Stimulated activated CD8-positive, alpha-beta memory T cell treated with anti-CD3 and anti-CD28 coated beads, Interleukin-2, amount 100 ng/mL, for 1 hour (primary cell): ENCODE measurements at places on chromosomes 7 and 10.

GRCh38 chr7:135736586-135737305 is 8.8 kb upstream of the SLC13A4 start:
- DNase-seq: no peak

DNA sequence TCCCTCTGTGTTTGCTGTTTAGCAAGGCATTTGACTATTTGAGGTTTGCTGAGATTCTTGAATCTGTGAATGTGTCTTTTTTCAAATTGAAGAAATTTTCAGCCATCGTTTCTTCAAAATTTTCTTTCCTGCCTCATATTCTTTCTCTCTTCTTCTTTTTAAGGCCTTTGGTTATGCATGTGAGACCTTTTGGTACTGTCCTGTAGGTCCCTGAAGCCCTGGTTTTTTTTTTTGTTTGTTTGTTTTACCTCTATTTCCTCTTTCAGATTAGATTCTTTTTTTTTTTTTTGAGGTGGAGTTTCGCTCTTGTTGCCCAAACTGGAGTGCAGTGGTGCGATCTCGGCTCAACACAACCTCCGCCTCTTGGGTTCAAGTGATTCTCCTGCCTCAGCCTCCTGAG is 45.3 kb downstream of the MLLT10 start:
- DNase-seq: no peak

GRCh38 chr7:571718-572415 is 52.2 kb upstream of the PDGFA start:
- DNase-seq: no peak

DNA sequence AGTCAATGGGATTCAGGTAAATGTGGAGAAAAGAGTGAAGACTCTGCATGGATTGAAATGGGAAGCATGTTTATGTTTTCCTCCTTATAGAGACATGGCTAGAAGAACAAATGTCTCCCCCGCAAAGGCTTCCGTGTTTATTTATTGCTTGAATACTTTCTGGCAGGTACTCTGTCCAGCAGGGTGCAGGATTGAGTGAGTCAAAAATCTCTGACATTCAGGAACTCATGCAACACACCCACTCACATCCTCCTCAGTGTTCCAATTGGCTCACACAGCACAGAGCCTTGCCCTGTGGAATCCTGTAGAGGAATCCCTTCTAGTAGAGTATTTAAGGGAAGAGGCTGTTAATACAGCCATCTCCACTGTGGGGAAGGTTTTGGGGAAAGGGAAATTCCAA is 290.3 kb upstream of the VWC2 start:
- DNase-seq: no peak

DNA sequence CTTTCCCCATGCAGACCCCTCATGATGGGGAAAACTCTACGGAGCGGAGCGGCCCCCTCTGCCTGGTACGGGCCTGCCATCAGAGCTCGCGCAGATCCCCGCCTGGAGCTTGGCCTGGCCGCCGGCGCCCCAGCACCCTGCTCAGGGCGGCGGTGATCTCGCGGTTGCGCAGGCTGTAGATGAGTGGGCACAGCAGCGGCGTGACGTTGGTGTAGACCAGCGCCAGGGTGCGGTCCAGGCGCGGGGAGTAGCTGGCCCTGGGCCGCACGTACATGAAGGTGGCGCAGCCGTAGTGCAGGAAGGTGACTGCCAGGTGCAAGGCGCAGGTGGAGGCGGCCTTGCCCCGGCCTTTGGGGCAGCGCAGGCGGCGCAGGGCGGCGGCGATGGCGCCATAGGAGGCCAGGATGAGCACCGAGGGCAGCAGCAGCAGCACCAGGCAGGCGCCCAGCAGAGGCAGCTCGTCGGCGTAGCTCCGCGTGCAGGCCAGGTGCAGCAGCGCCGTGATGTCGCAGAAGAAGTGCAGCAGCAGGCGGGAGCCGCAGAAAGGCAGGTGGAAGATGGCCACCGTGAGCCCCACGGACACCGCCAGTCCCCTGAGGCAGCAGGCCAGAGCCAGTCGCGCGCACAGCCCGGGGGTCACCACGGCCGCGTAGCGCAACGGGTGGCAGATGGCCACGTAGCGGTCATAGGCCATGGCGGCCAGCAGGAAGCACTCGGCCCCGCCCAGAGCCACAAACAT is 33.4 kb downstream of the TAS2R41 start:
- no peak for DNase-seq

DNA sequence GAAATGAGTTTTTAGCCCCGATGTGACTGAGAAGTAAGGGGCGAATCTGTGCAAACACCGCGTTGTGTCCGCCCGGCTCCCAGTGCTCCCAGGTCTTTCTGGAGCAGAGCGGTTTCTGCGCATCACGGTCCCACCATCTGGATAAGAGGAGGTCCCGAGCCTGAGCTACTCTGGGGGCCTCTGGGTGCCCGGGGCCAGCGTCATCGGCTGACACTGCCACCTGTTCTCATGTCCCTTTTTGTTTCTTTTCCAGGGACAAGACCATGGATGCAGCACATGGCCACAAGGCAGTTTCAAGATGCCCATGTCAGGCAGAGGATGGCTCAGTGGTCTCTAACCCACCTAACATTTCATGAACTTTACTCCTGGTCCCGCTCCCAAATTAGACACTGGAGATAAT is 24.9 kb downstream of the KLF6 start:
- no peak for DNase-seq

- DNase-seq: no peak
These were observed 2.7 kb downstream of the LRRC20 start for GRCh38 chr10:70379581-70380176.

GRCh38 chr7:116984917-116985316 is 31.6 kb downstream of the ST7 start:
- no peak for DNase-seq

- no peak for DNase-seq
These were observed 44.5 kb upstream of the STMP1 start for GRCh38 chr7:135617781-135618180.
